ENCODE measurements at places on chromosomes 16 and 17. TPM values are rescaled to one million over a fixed set of nuclear protein-coding genes. Genes with fewer than 3 reads are reported as not detected.

TMEM231 gene
- 10.7 TPM for total RNA-seq

KRTAP4-4 gene
- not detected for total RNA-seq

CD79B gene
- total RNA-seq: 0.51 TPM

PLD6 gene
- total RNA-seq: 0.90 TPM

ZNF207 gene
- 67.8 TPM for total RNA-seq

COIL gene
- total RNA-seq: 10.9 TPM

SDK2 gene
- total RNA-seq: under 0.01 TPM

CLEC10A gene
- 1.8 TPM for total RNA-seq

CCL23 gene
- total RNA-seq: 0.38 TPM

SLC5A10 gene
- total RNA-seq: not detected

USB1 gene
- total RNA-seq: 20.4 TPM

PEX12 gene
- 2.8 TPM for total RNA-seq

ACSM2A gene
- total RNA-seq: 0.13 TPM

EVI2A gene
- total RNA-seq: 0.13 TPM

TBC1D3 gene
- total RNA-seq: not detected

CACNG4 gene
- not detected for total RNA-seq

TAC4 gene
- total RNA-seq: not detected

SLX1A gene
- 52.4 TPM for total RNA-seq

C1QTNF8 gene
- total RNA-seq: not detected

CA5A gene
- total RNA-seq: not detected

CIITA gene
- total RNA-seq: under 0.01 TPM

UMOD gene
- total RNA-seq: not detected

KRT12 gene
- not detected for total RNA-seq

VAT1L gene
- 0.13 TPM for total RNA-seq

C17orf113 gene
- 0.25 TPM for total RNA-seq

MMP25 gene
- total RNA-seq: under 0.01 TPM

C17orf100 gene
- total RNA-seq: 0.13 TPM

GP1BA gene
- not detected for total RNA-seq

TP53TG3C gene
- not detected for total RNA-seq

C16orf96 gene
- total RNA-seq: not detected

ZNF267 gene
- 17.5 TPM for total RNA-seq

ZNF778 gene
- 11.9 TPM for total RNA-seq

REXO5 gene
- 2.9 TPM for total RNA-seq

CCT6B gene
- total RNA-seq: 0.63 TPM

GFAP gene
- total RNA-seq: 0.13 TPM

NOG gene
- 1.1 TPM for total RNA-seq

OTOA gene
- under 0.01 TPM for total RNA-seq

TP53TG3F gene
- total RNA-seq: not detected

ASPA gene
- not detected for total RNA-seq

LGALS9B gene
- not detected for total RNA-seq

MPO gene
- not detected for total RNA-seq

KRT10 gene
- 2.3 TPM for total RNA-seq

XYLT1 gene
- 1.0 TPM for total RNA-seq

C17orf58 gene
- 32.1 TPM for total RNA-seq

GPT2 gene
- total RNA-seq: 5.3 TPM

CLEC3A gene
- total RNA-seq: not detected

KRT31 gene
- not detected for total RNA-seq

ZNF48 gene
- 11.4 TPM for total RNA-seq

ZNF830 gene
- total RNA-seq: 8.0 TPM

CTCF gene
- 26.8 TPM for total RNA-seq

All from dermis microvascular lymphatic vessel endothelial cell (primary cell).